Fibroblast of villous mesenchyme (primary cell): ENCODE measurements at places on chromosomes 12 and 14. TPM values are rescaled to one million over a fixed set of nuclear protein-coding genes. Genes with fewer than 3 reads are reported as not detected.

DNA sequence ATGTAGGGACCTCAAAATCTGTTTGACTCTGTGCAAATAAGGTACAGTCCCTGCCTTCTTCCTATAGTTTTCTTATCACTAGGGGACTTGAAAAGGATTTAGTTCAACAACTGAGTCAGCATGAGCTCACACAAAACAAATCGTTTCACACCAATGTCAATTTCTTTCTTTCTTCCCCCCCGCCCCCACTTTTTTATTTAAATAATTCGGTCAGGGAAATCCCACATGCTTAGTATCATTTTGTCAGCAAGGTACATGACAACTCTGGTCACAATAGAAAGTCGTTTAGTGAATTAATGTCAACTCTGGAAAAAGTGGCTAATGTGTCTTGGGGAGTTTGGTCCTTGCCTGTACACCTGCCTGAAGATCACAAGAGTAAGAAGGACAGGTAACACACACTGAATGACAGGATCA lies 232.2 kb upstream of the PLEKHG7 start:
- DNase-seq = no peak

DNA sequence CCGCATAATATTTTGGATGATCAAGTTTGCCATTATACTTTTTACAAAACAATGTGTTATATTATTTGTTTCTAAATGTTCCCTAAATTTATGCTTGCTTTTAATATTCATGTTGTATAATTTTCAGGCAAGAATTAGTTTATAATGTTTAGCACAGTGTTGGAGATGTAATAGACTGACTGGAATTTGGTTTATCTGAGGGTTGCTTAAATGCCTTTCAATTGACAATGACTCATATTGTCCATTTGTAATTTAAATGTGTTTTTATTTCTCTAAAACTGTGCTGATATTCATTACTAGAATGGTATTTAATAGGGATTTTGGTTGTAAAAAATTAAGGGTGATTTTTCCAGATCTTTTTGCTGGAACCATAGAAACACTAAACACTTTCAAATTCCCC lies 788.4 kb downstream of the SLC6A15 start:
- no peak for DNase-seq

DNA sequence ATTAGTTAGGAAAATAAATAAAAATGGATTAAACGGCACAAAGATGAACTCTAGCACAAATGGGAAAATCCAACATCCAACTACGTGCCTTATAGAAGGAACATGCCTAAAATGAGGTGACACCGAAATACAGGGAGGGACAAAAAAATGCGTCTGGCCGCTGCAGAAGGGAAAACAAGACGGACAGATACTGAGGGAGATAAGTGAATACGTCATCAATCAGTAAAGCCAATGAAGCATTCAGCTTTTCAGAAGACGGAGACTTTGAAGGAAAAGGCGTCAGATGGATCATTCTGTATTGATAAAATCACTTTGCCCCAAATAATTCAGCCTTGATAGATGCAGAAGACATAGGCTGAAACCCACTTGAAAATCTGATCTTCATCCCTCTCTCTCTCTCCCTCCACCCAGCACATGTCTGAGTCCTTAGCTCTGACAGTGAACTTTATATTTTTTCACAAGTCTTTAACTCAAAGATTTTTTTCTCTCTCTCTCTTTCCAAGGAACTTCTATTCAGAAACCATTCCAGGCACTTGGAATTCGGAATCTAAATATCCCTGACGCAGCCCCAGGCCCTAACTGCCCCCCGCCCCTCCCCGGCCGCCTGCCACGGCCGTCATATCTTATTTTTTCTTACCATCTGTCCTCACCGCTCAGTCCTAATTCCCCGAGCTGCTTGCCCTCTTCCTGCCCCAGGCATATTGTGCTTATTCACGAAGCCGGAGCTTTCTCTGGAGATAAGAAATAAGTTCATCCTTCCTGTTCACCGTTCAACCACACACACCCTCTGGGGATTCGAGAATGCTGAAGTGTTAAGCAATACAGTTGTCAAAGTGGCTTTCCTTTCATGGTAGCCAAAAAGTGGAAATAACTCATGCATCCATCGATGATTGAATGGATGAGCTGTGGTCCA lies 35.5 kb upstream of the RFLNA start:
- DNase-seq = peak; percentile 87

DNA sequence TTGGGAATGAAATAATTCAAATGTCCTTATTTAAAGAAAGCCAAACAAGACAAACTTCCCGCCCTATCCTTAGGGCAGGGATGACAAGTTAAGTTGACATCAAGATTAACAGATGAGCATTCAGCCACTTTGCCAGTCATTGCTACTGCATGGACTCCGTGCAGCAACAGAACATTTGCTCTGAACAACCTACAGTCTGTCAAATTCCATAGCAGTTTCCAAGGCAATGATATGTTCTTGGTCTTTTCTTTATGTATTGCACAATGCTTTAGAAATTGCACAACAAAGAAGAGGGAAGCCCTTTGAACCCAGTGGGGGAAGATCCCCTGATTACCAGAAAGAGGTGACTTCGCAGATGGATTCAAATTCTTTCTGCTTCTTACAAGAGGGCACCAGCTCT lies 269.8 kb downstream of the BCAT1 start:
- peak; percentile 70 for DNase-seq

GRCh38 chr12:56087220-56087619 lies 7.3 kb downstream of the ERBB3 start:
- no peak for DNase-seq

- no peak for DNase-seq
These were observed 1089.1 kb downstream of the SLC6A15 start for GRCh38 chr12:83823386-83824045.

DNA sequence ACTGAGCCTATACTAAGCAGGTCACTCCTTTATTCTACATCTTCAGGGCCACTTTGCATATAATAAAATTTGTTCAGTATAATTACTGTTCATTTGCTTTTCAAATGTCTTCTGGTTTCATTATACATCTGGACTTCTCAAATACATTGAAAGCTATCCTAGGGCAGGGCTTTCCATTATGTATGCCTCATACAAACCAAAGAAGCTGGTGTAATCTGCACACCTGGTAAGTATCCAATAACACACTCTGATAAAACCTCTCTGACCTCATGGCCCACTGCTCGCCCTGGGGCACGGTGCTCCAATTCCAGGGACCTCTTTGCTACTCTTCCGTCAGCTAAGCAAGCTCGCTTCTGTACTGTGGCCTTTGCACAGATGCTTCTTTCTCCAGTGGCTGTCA lies 21.9 kb upstream of the ISM2 start:
- DNase-seq = no peak

GRCh38 chr12:4378772-4379171 lies 740 bp downstream of the FGF23 start:
- DNase-seq = no peak

- DNase-seq = no peak
These were observed 47.7 kb downstream of the SLC16A7 start for GRCh38 chr12:59643550-59643949.

- no peak for DNase-seq
These were observed 21.7 kb downstream of the RNF212B start for GRCh38 chr14:23259426-23259825.

GRCh38 chr12:132419631-132420246 lies 70.2 kb upstream of the FBRSL1 start:
- no peak for DNase-seq

DNA sequence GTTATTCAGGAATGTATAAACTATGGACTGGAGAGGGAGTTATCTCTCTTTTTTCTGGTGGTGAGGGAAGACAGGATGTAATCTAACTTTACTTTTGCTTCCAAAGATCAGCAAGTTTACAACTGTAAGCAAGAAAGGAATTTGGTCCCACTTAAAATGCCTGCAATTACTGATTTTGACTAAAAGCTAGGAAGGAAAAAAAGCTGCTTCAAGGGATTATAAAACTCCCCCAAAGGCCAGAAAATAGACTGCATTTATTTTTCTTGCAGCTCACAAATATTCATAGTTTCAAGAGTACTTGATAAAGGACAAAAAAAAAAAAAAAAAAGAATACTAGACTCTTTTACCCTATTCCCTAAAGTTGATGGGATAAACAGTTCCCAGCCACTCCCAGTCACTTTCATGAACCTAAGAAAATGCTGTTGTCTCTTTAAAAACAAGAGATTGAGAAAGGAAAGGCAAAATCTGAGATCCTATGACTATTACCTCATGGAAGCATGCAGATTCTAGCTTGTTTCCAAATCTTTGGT lies 128.7 kb upstream of the BMP4 start:
- peak; percentile 79 for DNase-seq

DNA sequence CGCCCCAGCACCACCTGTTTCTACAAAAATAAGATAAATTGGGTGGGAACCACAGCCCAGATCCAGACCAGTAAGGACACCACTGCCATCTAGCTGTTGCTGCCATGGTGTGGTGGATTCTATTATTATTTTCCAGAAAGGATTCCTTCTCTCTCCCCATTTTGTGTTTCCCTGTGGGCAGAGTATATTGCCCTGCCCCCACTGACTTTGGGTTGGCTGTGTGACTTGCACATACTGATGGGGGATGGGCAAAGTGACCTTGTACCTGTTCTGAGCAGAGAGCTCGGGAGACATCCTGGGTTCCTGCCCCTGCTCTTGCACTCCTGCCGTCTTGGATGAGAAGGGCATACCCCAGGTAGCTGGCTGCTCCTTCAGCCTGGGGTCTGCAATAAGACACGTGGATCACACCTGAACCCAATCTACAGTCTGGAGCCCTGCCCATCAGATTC lies 24.3 kb downstream of the MOAP1 start:
- DNase-seq = no peak

DNA sequence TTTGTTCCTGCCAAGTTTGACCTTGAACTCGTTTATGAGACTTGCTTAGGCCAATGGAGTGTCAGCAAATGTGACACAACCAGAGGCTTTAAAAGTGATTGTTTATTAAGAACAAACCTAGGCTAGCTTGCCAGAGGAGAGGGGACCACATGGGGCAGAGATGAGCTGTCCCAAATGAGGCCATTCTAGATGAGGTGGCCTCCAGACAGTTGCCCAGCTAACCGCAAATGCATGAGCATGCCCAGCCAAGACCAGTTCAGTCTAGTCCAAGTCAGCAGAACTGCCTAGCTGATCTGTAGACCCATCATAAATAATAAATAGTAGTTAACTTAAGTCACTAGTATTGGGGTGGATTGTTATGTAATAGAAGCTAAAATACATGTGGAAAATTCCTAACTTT lies 172.8 kb upstream of the DYRK2 start:
- DNase-seq = no peak

- no peak for DNase-seq
These were observed 80.8 kb downstream of the MNAT1 start for GRCh38 chr14:60815371-60815770.

GRCh38 chr12:66942741-66943465 lies 264.0 kb upstream of the GRIP1 start:
- DNase-seq = no peak

GRCh38 chr14:55588259-55588699 lies 8.3 kb downstream of the KTN1 start:
- DNase-seq = peak; percentile 27

- no peak for DNase-seq
These were observed 88.0 kb downstream of the OSBPL8 start for GRCh38 chr12:76471579-76471978.

- DNase-seq = peak; percentile 88
These were observed 215.4 kb downstream of the PELI2 start for GRCh38 chr14:56333359-56334292.

- no peak for DNase-seq
These were observed 4.5 kb downstream of the RPS26 start for GRCh38 chr12:56046027-56046780.

SERPINA10 gene
- total RNA-seq = not detected in 2 replicates

IFNG-AS1 gene
- total RNA-seq = not detected in 2 replicates

KRT80 gene
- total RNA-seq = 0.32 and 1.3 TPM in 2 replicates

RNU6-8 gene
- not detected in 2 replicates for total RNA-seq

ADCK1 gene
- 6.5 and 10.3 TPM in 2 replicates for total RNA-seq
